Activated CD4-positive, alpha-beta T cell treated with anti-CD3 and anti-CD28 coated beads, Interleukin-2, amount 50 U/mL, for 1 hour (primary cell): ENCODE measurements at places on chromosomes 3 and 15.
A peak's percentile ranks its signal among the peaks of the same experiment; 100 is the strongest.

DNA sequence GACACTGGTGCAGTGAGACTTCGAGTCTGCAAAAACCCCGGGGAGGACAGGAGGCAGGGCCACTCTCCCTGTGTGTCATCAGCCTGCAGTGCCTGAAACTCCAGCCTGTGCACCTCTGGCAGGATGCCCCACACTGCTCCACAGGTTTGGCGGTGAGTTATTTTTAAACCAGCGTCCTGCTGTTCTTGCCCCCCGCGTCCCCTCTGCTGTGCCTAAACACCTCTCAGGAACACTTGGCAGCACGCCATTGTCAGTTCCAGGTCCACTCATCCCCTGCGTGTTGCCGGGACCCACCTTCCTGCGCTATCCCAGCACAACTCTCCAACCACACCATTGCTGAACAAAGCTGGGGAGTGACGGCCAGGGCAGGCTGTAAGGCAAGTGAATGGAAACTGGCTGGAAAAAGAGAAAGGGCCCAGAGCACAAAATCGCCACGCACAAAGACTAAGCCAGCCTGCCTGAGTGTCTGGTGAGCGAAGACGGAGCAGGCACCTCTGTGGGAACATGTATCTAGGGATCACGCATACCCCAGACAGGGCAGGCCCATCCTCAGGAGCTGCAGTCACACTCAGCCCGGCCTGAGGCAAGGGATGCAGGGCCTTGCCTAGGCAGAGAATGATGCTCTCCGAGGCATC, 3.1 kb upstream of the PLA2G4F start:
- DNase-seq = no peak

DNA sequence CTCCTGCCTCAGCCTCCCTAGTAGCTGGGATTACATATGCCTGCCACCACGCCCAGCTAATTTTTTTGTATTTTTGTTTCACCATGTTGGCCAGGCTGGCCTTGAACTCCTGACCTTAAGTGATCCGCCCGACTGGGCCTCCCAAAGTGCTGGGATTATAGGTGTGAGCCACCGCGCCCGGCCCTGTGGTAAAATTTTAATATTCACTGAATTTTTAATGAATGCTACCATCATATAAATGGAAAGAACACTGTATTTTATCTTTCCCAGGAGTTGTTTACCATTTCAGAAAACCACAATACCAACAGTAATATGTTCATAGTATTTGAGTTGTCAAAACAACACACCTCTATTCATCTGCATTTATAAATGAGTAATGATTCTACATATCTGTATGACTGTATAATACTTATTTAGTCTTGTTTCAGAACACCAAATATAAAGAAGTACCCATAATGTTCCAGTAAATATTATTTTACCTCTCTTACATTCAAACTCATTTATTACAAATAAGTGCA, 16.2 kb upstream of the MAGEF1 start:
- no peak for DNase-seq

DNA sequence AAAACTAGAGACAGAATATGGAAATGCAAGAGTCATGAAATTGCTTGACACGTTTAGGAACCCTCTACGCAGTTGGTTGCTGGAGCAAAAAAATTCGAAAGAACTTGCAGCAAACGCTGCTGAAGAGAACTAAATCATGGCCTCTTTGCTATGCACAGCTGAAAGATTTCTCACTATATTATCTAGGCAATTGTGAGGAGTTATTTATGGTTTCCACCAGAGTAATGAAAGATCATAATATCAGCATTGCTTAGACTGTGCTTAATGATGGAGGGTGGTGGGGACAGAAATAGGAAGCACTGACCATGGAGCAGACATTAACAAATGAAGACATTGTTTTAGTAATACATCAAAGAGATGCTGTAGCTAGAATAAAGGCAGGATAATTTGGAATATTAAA, 593.4 kb upstream of the ZNF717 start:
- no peak for DNase-seq

DNA sequence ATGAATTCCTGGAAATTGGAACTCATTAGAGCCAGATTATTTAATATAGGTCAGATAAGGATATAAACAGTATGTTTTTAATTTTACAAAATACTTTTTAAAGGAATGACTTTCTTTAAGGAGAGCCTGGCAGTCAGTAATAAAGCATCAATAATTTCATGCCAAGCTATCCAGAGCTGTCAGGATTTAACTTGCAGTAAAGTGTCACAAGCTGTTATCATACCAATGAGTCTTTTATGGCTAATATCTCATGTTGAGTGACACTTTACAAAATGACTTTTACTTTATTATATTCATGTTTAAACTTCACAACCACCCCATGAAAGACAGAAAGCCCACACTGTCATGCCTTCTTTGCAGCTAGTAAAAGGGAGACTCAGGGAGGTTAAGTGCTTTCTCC, 72.9 kb upstream of the C3orf49 start:
- no peak for DNase-seq

GRCh38 chr3:76369170-76369569, 583.8 kb upstream of the ZNF717 start:
- DNase-seq = no peak

DNA sequence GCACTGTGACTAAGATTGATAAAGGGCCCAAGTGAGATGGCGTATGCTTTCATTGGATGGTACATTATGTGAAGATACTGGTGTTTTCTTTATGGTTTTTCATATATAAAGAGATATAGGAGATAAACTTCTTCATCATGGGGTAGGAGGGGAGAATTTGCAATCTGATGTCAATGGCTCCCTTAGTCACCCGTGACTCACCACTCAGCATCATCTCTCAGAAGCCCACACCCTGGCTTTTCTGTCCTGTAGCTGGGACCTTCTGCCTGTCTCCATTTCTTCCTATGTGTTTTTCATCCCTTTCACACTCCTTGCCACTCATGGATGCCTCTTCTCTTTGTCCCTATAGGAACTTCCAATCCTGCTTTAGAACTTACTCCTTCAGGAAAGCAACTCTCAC, 114.3 kb upstream of the SEMA6D start:
- no peak for DNase-seq

DNA sequence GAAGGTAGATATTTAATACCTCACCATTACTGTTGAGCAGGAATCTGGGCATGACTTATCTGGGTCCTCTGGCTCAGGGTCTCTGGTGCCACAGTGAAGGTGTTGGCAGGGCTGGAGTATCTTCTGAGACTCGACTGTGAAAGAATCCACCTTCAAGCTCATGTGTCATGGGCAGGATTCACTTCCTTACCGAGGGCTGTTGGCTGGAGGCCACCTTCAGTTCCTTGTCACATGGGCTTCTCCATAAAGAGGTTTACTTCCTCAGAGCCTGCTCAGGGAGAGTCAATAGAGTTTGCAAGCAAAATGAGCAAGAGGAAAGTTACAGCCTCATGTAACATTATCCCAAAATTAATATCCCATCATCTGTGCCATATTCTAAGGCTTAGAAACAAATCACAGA, 459.5 kb downstream of the NR2F2 start:
- no peak for DNase-seq

DNA sequence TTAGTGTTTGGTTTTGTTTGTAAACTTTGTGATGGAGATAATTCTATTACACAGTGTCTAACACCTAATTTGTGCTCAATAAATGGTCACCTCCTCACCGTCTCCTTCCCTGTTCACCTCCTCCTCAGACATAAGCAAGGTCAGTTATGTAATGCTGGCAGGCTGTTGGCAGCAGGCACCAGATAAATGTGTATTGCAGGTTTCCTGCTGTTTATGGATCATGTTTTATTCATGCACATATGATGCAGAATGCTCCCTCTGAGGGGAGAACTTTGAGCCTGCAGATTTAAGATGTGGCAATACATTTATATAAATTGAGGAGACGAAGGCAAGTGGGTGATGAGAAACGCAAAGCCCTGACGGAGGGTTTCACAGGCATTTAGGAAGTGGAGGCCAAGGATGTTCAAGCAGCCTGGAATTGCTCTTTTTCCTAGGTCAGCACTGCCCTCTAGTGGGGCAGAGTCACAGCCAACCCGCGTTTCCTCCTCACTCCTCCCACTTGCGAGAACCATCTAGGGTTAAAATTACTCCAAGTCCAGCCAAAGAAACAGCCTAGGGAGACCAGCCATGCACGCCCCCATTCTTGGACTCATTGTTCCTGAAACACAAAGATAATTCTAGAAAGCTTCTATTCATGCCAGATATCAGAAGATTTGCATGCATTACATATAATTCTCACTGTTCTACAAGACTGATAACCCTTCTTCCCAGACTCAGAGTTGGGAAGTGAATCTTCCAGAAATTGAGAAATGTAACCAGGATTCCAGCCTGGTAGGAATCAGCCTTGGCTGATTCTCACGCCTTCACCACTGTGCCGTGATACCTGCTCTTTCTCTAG, 228.7 kb downstream of the SLCO3A1 start:
- DNase-seq = peak; percentile 38

DNA sequence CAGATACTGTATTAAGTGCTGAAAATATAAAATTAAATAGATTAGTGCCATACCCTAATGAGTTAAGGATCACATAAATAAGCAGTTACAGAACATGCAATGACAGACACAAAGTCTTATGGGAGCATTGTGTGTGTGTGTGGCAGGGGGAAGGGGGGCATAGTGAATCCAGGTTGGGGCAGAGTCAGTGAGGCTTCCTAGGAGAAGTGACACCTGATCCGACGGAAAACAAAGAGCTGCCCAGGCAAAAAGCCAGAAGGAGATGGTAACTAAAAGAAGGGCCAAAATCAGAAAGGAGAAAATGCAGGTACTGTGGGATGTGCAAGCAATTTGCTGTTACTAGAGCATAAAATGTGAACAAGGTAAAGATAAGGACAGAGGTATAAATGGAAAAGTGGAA, 80.1 kb upstream of the CHRM5 start:
- DNase-seq = no peak

DNA sequence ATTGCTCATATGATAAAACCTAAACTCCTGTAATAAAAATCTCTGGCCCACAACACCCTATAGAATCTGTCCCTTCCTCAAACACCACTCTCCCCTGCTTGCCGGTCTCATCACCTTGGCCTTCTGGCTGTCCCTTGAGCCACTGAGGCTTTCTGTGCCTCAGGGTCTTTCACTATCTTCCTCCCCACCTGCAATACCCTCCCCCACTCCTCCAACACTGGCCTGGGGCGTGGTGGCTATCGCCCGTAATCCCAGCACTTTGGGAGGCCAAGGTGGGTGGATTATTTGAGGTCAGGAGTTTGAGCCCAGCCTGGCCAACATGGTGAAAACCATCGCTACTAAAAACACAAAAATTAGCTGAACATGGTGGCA, 3.3 kb upstream of the CSK start:
- DNase-seq = no peak

- no peak for DNase-seq
These were observed 152.7 kb downstream of the CHSY1 start for GRCh38 chr15:101099183-101099582.

DNA sequence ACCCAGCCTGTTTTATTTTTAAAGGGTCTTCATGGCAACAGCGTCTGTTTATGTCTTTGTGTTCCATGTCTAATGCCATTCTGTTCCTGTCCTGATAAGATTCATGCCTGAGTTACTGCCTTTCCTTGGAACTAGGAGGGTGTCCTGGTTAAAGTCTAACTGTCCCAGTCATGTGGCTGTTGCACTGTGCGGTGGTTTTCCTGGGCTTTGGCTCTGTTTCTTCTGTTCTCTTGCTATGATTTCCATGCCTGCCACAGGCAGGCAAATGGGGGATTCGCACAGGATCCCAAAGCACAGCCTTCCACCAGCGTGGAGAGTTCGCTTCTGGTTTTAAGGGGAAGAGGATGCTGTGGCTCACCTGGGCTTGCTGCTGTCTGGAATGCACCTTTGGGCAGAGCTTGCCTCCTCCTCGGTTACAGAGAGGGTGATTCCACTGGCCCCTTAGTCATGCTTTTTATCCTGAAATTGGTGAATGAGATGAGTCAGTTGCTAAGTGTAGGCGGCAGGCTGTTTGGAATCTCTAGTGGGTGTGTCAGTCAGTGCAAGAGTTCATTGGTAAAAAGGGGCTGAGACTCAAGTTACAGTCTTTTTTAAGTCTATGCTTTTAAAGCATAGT, 86.8 kb downstream of the CCK start:
- no peak for DNase-seq

DNA sequence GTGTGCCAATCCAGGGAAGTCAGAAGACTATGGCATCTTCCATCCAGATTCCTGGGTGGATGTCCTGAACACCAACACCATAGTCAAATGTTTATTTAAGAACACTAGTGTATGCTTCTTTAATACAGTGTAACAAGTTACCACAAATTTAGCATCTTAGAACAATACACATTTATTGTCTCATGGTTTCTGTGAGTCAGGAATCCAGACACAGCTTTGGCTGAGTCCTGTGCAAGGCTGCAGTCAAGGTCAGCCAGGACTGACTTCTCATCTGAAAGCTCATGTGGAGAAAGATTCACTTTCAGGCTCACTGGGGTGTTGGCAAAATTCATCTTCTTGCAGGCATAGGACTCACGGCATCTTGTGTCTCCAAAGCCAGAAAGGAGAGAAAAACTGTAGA, 143.4 kb downstream of the ANXA2 start:
- no peak for DNase-seq

GRCh38 chr3:155390351-155390750, 96.9 kb upstream of the STRIT1 start:
- DNase-seq = no peak

DNA sequence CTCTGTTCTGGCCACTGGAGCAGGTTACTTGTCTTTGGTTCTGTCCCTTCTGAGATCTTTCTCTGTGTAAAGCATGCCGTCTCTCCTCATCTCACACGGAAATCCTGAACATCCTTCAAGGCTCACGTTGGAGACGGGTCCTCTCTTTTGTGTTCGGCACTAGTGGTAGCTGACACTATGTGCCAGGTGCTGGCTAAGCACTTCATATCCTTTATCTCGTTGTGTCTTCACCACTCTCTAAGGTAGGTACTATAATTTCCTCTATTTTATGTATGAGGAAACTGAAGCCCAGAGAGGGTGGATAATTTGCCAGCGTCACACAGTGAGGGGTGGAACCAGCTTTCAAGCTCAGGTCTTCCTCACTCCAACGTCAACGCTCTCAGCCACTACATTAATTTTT, 1.2 kb downstream of the IFT122 start:
- DNase-seq = peak; percentile 8

GRCh38 chr3:36738702-36739101, 25.7 kb downstream of the DCLK3 start:
- no peak for DNase-seq

DNA sequence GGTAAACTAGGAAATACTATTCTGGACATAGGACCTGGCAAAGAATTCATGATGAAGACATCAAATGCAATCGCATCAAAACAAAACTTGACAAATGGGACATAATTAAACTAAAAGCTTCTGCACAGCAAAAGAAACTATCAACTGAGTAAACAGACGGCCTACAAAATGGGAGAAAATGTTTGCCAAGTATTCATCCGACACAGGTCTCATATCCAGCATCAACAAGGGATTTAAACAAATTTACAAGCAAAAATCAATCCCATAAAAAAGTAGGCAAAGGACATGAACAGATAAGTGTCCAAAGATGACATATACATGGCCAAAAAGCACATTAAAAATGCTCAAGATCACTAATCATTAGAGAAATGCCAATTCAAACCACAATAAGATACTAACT, 1088.9 kb downstream of the NAALADL2 start:
- DNase-seq = no peak

GRCh38 chr3:37163262-37164015, 10.9 kb downstream of the LRRFIP2 start:
- DNase-seq = no peak

- no peak for DNase-seq
These were observed 93.6 kb downstream of the BOC start for GRCh38 chr3:113304856-113305540.
